ENCODE measurements at places on chromosomes 2 and 18. TPM values are rescaled to one million over a fixed set of nuclear protein-coding genes. Genes with fewer than 3 reads are reported as not detected.

Gene FOXD4L1
- 0.40 TPM for polyA plus RNA-seq

Gene MAP2
- 34.6 TPM for polyA plus RNA-seq

Gene CFC1
- polyA plus RNA-seq = not detected

Gene HAAO
- 44.5 TPM for polyA plus RNA-seq

Gene CEP76
- polyA plus RNA-seq = 9.8 TPM

Gene DSG4
- 0.09 TPM for polyA plus RNA-seq

Gene COL4A3
- polyA plus RNA-seq = 64.6 TPM

Gene DNAH6
- polyA plus RNA-seq = 2.1 TPM

Gene IGFBP5
- polyA plus RNA-seq = 416 TPM
